Activated naive CD4-positive, alpha-beta T cell treated with anti-CD3 and anti-CD28 coated beads, Interleukin-2, amount 10 ng/mL, durations not matched to agents 7 days and 5 days (primary cell): ENCODE measurements at places on chromosomes 12 and 14.

DNA sequence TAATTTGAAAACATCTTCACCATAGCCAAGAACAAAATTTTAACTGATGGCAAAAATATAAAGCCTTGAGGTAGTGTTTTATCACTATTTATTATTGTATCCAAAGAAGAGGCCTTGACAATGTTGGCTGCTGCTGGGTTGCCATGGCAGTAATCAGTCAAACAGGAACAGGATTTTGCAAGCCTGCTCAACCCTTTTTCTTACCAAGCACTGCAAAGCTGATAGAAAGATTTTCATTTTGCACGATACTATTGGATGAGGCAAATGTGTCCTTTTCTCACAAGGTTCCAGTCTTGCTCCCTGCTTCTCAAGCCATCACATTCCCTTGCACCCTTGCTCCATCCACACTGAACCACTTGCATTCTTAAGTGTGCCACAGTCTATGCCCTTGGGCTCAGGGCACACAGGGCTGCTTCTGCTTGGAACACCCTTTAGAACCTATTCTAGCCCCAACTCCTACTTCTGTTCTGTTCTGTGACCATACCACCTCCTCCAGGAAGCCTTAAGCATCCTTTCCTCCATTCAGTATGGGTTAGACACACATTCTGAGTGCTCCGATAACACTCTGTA lies 76.5 kb upstream of the AMIGO2 start:
- no peak for DNase-seq

- no peak for DNase-seq
These were observed 9.9 kb downstream of the CERS5 start for GRCh38 chr12:50157259-50157658.

- DNase-seq = no peak
These were observed 2.1 kb downstream of the DUSP6 start for GRCh38 chr12:89350260-89350629.

GRCh38 chr12:123167329-123167728 lies 16.4 kb upstream of the PITPNM2 start:
- DNase-seq = no peak
